ENCODE measurements at places on chromosomes 5 and 9.

DNA sequence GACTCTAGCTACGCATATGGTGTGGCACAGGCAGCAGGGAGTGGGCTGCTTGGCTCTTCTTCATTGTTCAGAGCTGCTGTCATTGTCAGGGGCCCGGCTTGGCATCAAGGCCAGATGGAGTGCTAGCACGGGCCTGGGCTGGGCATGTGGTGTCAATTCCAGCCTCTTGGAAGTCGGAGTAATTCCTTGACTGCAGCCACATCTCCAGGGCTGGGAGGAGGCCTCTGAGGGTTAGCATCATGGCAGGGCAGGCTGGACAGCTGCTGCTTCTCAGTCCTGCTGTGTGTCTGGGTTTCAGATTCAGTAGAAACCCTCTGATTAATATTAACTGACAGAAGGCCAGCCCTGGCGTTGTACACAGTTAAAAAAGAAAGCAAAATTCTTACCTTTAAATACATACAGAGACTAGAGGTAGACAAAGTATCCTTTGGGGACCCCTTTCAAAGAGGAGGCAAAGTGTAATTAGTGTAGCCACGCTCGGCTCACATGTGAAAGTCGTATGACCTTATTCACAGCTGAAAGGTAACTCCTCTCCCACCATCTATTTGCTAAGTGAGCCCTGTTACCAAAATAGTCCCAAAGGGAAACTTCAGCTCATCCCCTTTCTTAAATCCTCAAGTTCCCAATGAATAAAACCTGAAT, 126.4 kb downstream of the DOCK2 start:
- DNase-seq = no peak

DNA sequence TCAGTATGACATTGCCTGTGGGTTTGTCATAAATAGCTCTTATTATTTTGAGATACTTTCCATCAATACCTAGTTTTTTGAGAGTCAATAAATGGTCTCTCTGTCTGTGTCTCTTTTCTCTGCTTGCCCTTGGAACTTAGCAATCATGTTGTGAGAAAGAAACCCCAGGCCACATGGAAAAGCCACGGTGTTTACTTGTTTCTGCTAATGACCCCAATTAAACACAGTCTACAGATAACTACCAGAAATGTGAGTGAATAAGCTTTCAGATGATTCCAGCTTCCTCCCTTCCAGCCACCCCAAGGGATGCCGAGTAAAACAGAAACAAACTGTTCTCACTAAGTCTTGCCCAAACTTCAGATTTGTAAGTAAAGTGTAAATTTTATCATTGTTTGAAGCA, 584.9 kb downstream of the MAT2B start:
- DNase-seq = no peak

DNA sequence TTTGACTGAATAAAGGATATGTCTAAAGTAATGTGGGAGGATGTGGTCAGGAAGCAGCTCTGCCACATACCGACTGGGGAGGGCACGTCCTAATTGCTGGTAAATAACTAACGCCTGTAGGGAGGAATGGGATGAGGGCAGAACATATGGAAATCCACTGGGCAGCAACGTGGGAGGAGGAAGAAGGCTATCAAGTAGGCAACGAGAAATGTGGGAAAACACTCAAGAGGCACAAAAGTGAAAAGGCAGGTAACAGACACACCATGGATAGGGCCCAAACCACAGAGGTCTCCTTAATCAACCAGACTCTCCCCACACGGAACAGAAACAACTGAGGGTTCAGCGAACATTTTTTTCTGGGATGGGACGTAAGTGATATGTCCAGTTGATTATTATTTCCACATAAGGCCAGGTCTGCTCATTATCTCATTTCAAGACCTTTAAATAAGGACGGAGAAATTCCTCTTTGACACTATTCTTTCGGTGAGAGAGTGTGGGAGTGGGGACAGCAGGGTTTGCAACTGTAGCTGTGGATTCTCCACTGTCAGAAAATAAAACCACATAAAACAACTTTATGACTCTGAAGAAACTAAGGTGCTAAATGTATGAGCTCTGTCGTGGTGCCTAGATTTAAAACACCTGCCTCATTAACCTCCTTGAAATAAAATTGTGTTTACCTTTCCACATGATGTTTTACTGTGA, 17.0 kb downstream of the IARS1 start:
- no peak for DNase-seq

DNA sequence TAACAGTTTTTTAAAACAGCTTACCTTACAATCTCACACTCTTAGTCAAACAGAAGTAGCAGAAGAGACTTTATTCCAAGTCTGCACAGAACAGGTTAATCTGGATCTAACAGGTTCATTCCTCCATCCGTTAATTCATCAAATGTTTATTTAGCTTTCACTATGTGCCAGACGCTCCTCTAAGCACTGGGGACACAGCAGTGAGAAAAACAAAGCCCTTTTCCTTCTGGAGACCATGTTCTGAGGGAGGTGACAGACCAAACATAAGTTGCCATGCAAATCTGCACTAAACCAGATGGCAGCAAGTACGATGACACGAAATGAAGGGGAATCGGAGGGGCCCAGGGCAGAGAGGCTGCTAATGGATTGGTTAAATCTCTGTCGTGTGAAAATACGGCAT, 17.1 kb upstream of the GLIPR2 start:
- no peak for DNase-seq

DNA sequence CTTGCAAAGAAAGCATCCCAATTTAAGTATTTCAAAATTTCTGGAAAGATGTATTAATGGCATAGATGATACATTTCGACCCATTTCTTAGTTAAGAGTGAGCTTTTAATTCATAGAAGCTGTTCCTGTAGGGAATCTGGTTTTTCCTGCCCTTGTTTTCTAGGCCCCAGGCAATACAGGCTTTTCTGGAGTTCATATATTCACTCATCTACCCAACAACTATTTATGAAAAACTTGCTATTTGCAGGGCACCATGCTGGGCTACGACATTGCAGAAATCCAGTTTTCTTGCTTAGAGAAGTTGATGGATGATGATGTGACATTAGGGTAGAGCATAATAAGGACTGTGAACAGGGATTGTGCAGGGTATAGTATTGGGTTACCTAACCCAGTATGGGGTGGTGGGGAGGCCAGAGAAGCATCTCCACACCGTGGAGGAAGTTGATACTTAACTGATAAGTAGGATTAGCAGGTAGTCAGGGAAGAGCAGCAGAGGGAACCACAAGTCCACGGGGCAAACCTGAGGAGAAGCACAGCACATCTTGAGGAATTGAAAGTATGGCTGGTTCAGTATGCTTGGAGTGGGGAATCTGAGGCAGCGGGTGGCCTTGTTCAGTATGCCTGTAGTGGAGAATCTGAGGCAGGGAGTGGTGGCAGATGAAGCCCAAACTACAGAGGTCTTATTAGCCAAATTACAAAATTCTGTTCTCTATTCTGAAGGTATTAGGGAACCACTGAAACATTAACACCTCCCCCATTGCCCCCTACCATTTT, 247.5 kb downstream of the ARRDC3 start:
- DNase-seq = no peak

DNA sequence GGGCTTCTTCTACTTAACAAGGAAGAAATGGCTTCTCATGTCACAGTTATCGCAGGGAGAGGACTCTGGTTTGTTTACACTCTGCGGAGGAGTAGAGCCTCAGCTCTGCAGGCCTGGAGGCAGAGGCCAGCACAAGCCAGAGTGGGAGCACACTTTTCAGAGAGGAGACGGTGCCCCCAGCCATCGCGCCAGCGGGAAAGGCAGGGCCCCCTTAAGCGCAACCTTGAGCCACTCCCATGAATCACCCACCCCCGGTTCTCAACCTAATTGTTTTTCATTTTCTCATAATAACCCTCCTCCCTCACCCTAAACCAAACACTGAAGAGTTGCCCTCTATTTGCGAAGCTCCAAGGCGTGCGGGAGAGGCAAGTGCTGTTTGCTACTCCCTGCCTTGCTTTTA, 208.4 kb upstream of the TBCA start:
- DNase-seq = no peak

DNA sequence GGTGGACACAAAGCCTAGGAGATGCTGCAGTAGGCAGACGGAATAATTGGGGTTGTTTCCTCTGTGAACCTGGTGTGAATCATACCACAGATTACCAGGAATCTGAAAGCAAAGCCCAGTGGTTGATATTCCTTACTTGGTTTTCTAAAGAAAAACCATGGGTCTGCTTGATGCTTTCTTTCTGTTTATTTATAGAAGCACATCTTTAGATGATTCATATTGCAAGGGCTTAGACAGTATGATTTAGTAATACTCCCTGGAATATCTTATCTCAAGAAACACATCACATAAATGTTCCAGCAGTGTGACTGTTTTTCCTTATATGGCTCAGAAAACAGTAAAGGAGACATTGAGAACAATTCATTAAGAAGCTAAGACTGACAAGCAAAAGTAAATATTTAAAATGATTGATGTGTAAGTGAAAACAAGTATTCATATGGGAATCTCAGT, 623.3 kb downstream of the RAB3C start:
- DNase-seq = no peak

- DNase-seq = no peak
These were observed 7.9 kb downstream of the BTNL9 start for GRCh38 chr5:181047921-181048320.

GRCh38 chr9:36793277-36793676, 220.6 kb downstream of the MELK start:
- no peak for DNase-seq

GRCh38 chr9:112719241-112719691, 1.3 kb upstream of the INIP start:
- DNase-seq = no peak
